NCI-H1436 treated with DMSO at 0.1 percent for 48 hours (cell line): ENCODE measurements at places on chromosomes 5 and 9.

DNA sequence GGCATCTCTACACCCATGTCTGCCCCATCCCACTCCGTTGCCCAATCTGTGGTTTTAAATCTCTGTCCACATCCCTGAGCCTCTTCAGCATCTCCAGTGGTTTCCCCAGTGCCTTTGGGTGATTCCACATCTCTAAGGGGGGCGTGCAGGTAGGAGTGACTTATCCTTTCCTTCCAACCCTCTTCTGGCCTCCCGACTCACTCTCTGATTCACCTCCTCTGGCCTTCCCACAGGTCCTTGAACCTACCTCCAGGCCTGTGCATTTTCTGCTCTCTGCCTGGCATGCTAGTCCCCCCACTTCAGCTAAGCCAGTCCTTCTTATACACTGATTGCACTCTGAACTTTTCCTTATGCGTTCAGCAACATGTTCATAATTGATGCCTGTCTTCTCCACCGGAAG, 99.0 kb downstream of the RALGPS1 start:
- no peak for DNase-seq

DNA sequence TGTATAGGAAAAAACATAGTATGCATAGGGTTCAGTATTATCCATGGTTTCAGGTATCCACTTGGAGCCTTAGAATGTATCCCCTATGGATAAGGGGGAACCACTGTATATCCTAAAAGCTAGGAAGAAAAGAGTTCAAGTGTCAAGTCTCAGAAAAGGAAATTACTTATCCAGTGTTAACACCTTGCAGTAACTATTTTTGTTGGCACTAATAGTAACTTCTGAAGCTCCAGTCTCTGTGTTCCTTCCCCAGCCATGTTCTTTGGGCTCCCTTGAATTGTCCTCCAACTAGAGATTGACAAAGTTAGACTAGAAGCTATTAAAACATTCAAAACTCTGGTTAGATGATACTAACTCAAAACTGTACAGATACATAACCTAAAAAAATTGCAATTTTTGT, 370.8 kb downstream of the NFIB start:
- no peak for DNase-seq

- DNase-seq: no peak
Measured at GRCh38 chr5:20528471-20528870, 540.5 kb upstream of the CDH18 start.

- DNase-seq: no peak
Measured at GRCh38 chr9:108074900-108075299, 585.3 kb upstream of the KLF4 start.

- no peak for DNase-seq
Measured at GRCh38 chr5:173202266-173202875, 32.6 kb downstream of the NKX2-5 start.

DNA sequence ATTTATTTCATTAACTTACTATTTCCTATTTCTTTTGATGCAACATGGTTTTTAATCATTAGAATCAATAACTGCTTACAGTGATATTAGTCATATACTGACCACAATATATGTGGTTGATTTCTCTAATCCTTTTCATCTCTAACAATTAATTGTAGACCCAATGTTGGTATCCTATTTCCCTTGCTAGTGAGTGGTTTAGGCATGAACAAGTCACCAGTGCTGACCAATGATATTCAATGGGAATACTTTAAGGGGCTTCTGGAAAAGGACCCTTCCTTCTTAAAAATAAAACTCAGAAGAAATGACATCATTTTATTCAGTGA, 672.4 kb upstream of the GRAMD2B start:
- no peak for DNase-seq

GRCh38 chr9:21070171-21070571, 7.6 kb downstream of the IFNB1 start:
- DNase-seq: no peak

DNA sequence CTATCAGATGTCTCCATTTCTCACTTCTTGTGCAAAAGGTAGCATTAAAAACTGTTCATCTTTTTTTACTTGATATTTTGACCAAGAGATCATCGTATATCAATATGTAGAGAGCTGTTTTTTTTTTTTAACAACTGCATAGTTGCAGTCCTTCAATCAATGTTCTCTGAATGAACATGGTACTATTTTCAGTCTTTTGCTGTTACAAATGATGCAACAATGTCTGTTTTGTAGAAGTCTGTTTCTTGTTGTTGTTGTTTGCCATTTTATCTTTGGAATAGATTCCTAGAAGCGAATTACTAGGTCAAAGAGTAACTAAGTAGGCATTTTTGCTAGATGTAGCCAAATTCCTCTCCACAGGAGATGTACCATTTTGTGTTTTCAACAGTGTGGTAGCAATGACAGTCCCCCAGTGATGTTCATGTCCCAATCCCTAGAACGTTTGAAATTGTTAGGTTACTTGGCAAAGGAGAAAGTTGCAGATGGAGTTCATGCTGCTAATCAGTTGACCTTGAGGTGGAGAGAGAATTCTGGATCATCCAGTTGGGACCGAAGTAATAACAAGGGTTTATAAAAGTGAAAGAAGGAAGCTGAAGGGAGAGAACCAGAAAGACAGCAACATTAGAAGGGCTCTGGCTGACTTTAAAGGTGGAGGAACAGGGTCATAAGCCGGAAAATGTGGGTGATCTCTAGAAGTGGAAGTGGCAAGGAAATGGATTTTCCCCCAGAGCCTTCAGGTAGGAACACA, 6.3 kb downstream of the MTREX start:
- DNase-seq: no peak

DNA sequence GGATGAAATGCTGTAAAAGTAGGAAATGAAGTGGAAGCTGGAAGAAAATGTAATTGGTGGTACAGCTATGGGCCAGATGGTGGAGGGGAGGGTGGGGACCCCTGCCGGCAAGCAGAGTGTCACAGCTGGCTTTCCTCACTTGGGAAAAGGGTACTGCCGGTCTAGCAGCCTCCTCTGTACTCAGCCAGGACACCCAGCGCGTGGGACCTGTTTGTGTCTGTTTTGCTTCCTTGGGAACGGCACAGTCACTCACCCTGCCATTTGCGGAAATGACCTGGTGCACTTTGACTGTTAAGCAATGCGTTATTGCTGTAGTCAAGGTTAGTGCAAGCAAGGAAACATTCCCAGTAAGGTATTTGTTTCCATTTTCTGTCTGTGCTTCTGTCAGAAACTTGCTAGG, 10.1 kb downstream of the TMEM252 start:
- no peak for DNase-seq

GRCh38 chr5:172788771-172789686, 18.0 kb upstream of the DUSP1 start:
- no peak for DNase-seq
